ENCODE measurements at places on chromosomes 11 and 22. TPM values are rescaled to one million over a fixed set of nuclear protein-coding genes. Genes with fewer than 3 reads are reported as not detected.
A peak's percentile ranks its signal among the peaks of the same experiment; 100 is the strongest.

Gene CSNK2A3
- total RNA-seq: not detected

Gene NCAM1
- 25.9 TPM for total RNA-seq

Gene AQP11
- total RNA-seq: 0.72 TPM

Gene KLHL35
- 0.89 TPM for total RNA-seq

Gene TLCD5
- total RNA-seq: 81.2 TPM

Gene NAALAD2
- not detected for total RNA-seq

Gene MMP12
- not detected for total RNA-seq

Gene TRAPPC4
- 15.8 TPM for total RNA-seq

Gene NRGN
- total RNA-seq: not detected

Gene TRIM49
- not detected for total RNA-seq

- DNase-seq: peak; percentile 26
Measured at GRCh38 chr11:2460540-2461252, 15.9 kb downstream of the KCNQ1 start.

DNA sequence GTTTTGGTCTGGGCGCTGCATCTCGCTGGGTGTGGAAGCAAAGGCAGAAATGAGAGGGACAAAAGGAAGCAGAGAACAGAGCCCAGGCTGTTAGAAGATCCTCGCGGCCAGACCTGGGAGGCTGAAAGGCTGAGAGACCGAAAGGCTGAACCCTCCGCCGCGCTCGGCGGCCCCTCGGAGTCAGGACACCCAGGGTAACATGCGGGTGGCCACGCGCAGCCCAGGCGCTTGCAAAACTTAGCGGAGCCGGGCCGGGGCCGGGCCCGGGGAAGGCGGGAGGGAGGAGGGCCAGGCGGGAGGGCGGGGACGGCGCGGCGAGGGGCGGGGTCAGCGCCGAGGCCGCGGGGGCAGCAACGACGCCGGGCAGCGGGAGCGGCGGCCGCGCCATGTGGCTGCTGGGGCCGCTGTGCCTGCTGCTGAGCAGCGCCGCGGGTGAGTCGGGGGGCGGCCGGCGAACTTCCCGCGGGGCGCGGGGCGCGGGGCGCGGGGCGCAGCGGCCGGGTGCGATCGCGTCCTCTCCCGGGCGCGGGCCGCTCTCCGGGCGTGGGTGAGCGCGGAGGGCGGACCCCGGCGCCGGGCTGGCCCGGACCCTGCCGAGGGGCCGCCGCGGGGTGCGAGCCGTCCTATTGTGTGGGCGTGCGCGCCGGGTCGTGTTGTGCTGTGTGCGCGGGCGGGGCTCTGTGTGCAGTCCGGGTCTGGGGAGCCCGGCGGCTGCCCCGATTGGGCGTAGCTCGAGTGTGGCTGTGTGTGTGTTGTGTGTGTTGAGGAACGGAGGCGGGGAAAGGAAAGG is at the start of gene LDLRAD3:
Gene LDLRAD3 (plus strand): TSS at position 350 of the 790 bp plus-strand sequence. CDS start 37 bp downstream, at position 387.
- peak; percentile 70 for DNase-seq

DNA sequence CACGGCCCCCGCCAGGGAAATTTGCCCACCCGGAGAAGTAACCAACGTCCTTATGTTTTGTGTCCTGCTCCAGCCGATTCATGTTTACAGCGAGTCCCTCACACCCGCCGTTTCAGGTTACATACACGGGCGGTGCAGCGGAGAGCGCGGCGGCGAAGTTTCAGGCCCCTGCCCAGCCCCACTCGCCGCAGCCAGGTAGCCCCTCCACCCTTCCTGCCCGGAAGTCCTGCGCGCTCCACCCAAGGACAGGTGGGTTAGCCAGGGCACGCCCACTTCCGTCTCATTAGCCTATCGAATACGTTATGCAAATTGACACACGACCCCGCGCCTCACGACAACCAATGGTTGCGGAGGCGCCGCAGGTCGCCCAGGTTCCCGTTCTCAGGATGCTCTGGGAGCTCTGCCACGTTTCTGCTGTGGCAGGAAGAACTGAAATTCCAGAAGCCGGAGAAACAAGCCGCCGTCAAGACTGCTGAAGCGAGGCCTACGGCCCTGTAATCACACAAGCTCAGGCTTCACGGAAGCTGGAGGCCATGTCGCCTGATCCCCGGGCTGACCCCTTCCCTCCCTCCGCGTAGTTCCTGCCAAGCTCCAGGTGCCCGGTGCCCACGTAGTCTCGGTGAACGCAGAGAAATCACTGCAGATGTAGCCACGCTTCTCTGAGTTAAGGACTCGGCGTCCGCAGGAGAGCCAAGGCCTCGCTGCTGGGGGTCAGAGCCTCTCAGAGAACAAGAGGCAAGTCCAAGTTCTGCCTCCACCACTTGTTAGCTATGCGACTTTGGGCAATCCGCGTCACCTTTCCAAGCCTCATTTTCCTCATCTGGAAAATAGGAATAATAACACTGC is 22.4 kb upstream of the MYH9 start:
- peak; percentile 98 for DNase-seq

- no peak for DNase-seq
Measured at GRCh38 chr11:30218278-30218677, 12.5 kb upstream of the FSHB start.

GRCh38 chr11:132921597-132921996 is 610.7 kb downstream of the OPCML start:
- DNase-seq: no peak

GRCh38 chr11:119742263-119742861 is 13.4 kb upstream of the NECTIN1 start:
- DNase-seq: peak; percentile 87

- peak; percentile 69 for DNase-seq
Measured at GRCh38 chr11:118224511-118225188, at the start of gene JAML. Gene JAML (minus strand): TSS chr11:118225011. CDS start chr11:118214866, 10,145 bp downstream.

DNA sequence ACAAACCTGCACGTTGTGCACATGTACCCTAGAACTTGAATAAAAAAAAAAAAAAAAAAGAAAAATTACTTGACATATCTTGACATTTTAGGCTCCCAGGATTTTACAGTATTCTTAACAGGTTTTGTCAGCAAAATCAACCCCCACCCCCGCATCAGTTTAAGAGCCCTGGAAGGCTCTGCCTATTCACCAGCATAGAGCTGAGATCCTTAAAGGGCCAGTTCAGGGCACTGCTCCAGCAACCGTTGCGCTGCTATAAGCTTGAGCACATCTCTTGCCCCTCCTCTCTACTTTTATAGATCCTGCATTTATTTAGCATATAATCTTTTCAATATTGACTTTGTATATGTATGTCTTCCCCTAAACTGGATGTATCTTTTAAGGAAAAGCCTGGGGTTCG is 697 bp upstream of the PAFAH1B2 start:
- DNase-seq: peak; percentile 64

DNA sequence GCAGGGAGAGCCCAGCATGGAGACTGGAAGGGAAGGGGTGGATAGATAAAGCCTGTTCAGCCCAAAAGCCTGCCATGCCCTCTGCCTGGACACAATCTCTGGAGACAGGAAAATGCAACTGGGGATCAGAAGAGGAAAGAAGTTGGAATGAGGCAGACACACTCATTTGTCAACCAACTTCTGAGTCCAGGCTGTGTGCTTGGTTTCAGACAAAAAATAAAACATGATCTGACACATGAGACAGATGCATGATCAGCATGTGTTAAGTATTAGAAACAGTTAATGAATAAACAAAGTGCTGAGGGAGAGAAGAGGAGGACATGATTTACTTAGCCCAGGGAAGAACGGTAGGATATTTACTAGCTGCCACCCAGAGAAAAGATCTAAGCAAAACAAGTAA is 839 bp downstream of the LRRN4CL start:
- no peak for DNase-seq

- DNase-seq: no peak
Measured at GRCh38 chr11:65104628-65105027, 7.0 kb upstream of the TM7SF2 start.

GRCh38 chr11:36471577-36471976 is 38.5 kb downstream of the TRAF6 start:
- DNase-seq: no peak

DNA sequence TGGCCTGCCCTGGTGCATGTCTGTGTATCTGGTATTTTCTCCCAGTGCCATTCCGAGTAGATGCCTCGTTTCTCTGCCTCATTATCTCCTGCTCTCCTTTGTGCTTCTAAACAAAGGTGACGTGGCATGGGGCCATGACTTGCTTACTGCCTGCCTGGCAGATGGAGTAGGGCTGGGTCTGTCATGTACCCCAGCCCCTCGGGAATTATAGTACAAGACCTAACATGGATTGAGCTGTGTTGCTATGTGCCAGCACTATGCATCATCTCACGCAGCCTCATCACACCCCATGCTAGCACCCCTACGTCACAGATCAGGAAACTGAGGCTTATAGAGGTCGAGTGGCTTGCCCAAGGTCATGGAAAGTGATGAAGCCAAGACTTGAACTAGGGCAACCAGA is 88.1 kb downstream of the GALNT18 start:
- no peak for DNase-seq

DNA sequence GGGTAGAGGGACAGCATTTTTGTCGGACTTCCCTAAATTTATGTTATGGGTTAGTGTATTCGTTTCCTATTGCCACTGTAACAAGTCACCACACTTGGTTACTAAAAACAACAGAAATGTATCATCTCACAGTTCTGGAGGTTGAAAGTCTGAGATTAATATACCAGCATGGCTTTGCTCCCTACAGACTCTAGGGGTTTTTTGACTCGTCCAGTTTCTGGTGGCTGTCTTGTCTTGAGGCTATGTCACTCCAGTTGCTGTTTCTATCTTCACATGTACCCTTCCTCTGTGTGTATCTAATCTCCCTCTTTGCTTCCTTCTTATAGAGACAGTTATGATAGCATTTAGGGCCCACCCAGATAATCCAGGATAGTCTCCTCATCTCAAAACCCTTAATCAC is 9.1 kb upstream of the CCDC179 start:
- DNase-seq: no peak

DNA sequence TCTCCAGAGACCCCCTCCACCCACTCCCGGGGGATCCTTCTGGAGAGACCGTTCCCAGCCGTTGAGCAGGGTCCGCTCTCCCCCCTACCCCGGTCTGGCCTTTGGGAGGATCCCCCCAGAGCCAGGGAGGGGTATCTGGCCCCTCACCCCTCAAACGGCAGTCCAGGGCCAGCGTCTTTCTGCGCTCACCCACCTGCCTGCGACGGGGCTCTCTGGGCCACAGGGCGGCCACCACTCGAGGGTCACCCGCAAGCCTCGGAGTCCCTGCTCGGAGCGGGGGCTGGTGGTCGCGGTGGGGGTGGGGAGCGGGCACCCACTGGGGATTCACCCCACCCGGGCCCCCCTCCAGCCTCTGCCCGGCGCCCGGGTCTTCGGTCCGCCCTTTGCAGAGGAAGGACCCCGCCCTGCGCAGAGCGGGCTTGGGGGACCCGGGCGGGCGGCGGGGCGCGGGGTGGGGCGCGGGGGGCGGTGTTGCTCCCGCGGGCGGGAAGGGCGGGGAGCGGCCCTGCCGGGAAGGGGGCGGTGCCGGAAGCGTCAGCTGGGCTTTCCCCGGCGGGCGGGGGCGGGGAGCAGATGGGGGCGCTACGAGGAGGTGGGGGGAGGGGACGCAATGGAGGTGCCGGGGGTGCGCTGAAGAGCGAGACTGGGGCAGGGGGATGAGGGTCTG is 16.6 kb downstream of the CRELD2 start:
- peak; percentile 93 for DNase-seq
